Liver (tissue), 10 donors: ENCODE measurements at places on chromosomes 1 and 21.

DNA sequence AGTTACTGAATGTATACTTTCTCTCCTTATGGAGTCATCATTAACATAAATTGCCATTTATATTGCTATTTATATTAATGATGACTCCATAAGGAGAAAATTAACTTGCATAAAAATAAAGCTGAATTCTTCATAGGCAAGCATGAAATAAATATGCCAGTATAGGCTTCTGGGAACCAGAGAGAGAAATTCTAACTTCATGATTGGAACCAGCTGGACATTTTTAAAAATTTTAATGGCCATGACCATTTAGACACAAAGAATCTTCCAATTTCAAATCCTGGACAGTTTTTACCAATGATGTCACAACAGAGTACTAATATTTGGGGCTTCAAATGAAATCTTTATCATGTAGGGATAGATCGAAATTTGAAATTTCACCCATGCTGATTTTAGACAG lies 268.7 kb downstream of the PTGER3 start:
- DNase-seq: no peak

DNA sequence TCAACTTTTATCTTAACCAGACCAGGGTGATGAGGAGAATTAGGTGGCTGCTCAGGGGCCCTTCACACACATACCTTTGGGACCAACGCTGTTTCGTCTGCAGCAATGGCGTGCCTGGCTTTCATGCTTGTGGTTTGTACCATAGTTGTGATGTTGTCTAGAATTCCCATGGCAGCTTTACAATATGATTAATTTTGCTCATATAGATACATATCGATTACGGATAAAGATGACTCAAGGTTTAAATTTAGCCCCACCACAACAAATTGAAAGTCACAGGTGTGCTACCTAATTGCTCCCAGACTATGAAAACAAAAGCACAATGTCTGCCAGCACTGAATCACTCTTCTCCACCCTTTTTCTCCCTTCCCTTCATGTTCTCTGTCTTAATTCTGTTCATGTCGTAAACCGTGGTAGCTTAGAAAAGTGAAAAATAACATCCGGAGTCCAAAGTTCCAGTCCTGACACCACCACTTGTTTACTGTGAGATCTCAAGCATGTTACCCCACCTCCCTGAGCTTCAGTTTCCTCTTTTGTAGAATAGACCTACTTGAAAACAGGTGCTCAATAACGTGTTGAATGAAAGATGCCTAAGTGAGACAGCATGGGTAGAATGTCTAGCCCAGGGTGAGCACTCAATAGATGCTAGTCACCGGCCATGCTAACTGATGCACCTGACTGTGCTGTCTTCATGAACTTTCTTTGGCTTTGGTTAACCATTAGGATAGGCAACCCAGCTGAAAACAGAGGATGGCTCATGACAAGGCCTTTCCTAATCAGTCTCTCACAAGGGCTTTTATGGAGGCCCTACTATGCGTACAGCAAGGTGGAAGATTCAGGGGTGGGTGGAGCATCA lies 22.1 kb upstream of the JUN start:
- DNase-seq: no peak

DNA sequence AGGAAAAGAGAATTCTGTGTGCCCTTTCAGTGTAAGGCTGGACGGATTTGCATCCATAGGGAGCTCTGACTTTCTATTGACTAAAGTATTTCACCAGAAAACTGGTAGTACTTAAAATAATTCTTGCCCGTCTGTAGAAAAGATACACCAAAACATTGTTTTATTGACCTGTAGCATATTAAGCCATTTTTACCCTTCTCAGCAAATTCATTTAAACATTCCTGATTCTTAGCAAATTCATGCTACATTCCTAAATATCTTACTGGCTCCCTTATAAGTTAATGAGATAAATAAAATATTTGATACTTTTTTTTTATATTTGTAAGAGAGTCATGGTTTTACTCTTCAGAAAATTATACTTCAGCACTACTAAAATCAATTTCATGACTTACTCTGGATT lies 1.6 kb upstream of the IPP start:
- no peak for DNase-seq

DNA sequence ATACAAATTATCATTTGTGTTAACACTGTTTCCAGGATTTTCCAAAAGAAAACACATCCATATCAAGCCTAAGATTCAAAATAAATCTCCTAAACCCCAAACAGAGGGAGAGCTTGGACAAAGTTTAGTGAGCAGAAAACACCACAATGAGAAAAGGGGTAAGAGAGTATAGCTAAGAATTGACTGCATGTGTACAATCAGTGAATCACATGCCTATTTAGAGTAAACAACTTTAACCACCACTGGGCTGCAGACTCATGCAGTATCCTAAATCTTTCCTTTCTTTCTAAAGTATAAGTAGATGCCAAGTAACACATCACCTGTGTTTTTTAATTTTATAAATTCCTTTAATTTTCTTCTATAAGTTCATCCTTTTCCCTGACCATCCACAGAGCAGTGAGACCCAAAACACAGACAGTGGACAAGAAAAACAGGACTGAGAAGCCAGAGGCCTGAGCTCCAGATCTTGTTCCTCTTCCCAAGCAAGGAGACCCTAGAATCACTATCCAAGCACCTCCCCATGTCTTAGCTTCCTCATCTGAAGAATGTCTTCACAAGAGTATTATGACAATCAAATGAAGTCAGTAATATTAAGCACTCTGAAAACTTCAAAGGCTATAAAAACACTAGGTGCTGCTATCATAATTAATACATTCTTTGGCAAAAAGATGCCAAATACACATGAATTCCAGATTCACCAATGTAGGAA lies 93.1 kb downstream of the VAV3 start:
- no peak for DNase-seq

DNA sequence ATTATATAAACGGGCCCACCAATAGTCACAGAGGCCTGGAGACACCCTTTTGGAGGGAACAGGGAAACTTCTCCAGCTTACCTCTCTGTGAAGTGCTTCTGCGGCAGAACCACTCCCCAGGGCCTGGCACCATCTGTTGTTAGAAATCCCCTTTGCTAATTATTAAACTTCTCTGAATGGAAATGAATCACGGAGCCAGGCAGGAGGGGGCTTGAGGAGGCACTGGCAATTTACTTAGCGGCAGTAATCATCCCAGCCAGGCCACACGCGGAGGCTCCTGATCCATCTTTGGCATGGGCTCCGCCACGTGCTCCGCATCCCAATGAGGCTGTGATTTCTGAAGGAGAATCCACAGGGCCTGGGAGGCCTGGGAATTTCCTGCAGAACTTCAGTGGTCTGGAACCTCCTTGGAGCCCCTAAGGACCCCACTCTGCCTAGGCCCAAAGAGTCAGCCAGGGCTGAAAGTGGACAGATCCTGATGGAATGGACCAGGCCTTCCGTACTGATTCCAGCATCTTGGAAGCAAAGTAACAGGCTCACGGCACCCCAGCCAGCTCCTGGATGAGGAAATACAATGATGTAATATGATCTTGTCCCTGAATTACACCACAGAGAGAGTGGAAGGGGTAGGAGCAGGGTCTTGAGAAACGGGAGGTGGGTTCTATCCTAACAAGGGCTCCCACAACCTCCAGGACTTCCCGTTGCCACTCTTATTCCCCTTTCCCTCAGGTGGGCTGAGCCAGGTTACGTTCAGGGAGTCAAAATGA lies 62.3 kb downstream of the GRIK3 start:
- DNase-seq: no peak
